ENCODE measurements at places on chromosomes 12 and 14. TPM values are rescaled to one million over a fixed set of nuclear protein-coding genes. Genes with fewer than 3 reads are reported as not detected.

GPHN gene
- total RNA-seq: 25.0 TPM

RIPK3 gene
- total RNA-seq: 0.80 TPM

STYK1 gene
- total RNA-seq: 0.31 TPM

C14orf132 gene
- total RNA-seq: 33.2 TPM

GPR65 gene
- total RNA-seq: not detected

PDZRN4 gene
- total RNA-seq: 0.15 TPM

PLEK2 gene
- not detected for total RNA-seq

SYNDIG1L gene
- not detected for total RNA-seq

CD4 gene
- total RNA-seq: 0.72 TPM

ABCC9 gene
- total RNA-seq: 1.8 TPM

EFS gene
- 29.6 TPM for total RNA-seq

CCDC92 gene
- total RNA-seq: 68.8 TPM

TC2N gene
- 14.4 TPM for total RNA-seq

CRIP1 gene
- total RNA-seq: 38.7 TPM

YLPM1 gene
- 51.8 TPM for total RNA-seq

PALS1 gene
- 14.3 TPM for total RNA-seq

CLEC1A gene
- not detected for total RNA-seq

OR4K13 gene
- not detected for total RNA-seq

RHOJ gene
- total RNA-seq: 55.1 TPM

PRIMA1 gene
- total RNA-seq: not detected

ARHGAP9 gene
- not detected for total RNA-seq

FBLN5 gene
- 1,232 TPM for total RNA-seq

ASCL1 gene
- not detected for total RNA-seq

AKAP5 gene
- total RNA-seq: 4.2 TPM

PHLDA1 gene
- 12.1 TPM for total RNA-seq

PTPN21 gene
- 40.0 TPM for total RNA-seq

TTC5 gene
- total RNA-seq: 16.3 TPM

PTPRO gene
- total RNA-seq: 3.9 TPM

PTHLH gene
- total RNA-seq: 1.8 TPM

GARIN6 gene
- not detected for total RNA-seq

TEX22 gene
- 2.9 TPM for total RNA-seq

PPP1R1A gene
- total RNA-seq: not detected

ATF7 gene
- total RNA-seq: 44.4 TPM

BDKRB2 gene
- 0.29 TPM for total RNA-seq

MYG1 gene
- total RNA-seq: 47.0 TPM

SLC25A47 gene
- total RNA-seq: not detected

KIF5A gene
- 2.6 TPM for total RNA-seq

SPRING1 gene
- total RNA-seq: 37.3 TPM

CLEC14A gene
- not detected for total RNA-seq

TTC6 gene
- not detected for total RNA-seq

RNASE3 gene
- not detected for total RNA-seq

SDSL gene
- 9.4 TPM for total RNA-seq

PPHLN1 gene
- 49.7 TPM for total RNA-seq

FAM90A1 gene
- total RNA-seq: not detected

ENDOU gene
- not detected for total RNA-seq
